ENCODE measurements at places on chromosomes 3 and 15. TPM values are rescaled to one million over a fixed set of nuclear protein-coding genes. Genes with fewer than 3 reads are reported as not detected.

RHO gene
- not detected for total RNA-seq

SAMD7 gene
- not detected for total RNA-seq

- no peak for DNase-seq
These were observed 325.3 kb upstream of the DPH6 start for GRCh38 chr15:35871282-35871681.

TICRR gene
- 10.0 TPM for total RNA-seq

- no peak for DNase-seq
These were observed 119.9 kb downstream of the P3H2 start for GRCh38 chr3:190000861-190001196.

DNA sequence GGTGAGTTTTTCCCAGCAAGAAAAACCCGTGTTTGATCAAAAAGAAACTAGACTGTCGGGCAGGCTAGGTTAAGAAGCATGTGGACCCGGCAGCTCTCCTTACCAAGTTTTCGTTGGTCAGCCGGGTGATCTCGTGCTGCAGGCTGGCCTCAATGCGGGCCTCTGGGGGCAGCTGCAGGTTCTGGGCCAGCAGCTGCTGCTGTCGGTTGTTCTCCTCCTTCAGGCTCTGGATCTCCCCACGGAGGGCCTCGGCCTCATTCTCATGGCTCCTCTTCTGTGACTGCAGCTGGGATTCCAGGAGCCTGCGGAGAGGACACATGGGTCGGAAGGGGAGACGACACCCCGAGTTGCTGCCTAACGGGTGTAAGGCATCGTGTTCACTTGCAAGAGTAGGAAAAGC, 44.5 kb upstream of the MYO5C start:
- DNase-seq, result no peak

- no peak for DNase-seq
These were observed 88.0 kb downstream of the CCNL1 start for GRCh38 chr3:157071744-157072525.

- DNase-seq, result no peak
These were observed 659.9 kb downstream of the SI start for GRCh38 chr3:164418414-164418813.

GRCh38 chr15:34709866-34710265, 44.9 kb downstream of the GJD2 start:
- DNase-seq, result peak; percentile 22

GRCh38 chr3:186483611-186484340, 60.4 kb downstream of the CRYGS start:
- no peak for DNase-seq

DNA sequence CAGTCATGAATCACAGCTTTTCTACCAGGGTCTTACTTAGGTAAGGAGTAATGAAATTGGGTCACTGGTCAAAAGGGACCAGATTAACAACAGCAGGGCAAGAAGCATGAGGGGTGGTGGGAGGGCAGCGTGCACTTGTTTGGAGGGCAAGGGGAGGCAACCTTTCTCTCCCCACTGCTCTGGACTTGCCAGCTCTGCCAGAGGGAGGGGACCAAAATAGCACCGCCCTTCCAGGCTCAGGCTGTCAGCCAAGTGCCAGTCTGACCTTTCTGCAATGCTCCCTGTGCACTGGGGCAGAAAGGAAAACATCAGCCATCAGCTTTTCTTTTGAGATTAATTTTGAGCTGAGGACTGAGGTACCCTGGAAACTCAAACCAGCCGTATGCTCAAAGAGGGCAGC, 4.5 kb upstream of the ULK3 start:
- no peak for DNase-seq

DNA sequence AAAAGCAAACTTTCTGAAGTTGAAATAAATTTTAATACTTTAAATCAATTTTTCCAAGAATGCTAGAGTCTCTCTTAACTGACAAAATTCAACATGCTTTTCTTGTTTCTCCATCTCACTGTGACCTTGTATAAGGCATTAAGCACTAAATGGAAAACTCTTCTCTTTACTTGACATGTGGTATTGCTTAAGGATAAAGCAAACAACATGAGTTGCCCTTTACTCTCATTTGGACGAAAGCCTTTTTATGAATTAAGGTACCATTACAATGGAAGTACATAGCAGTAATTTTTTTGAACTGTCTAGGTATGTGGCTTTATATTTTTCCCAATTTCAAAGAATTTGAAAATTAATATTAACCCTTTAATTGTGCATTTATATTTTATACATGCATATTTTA, 1.4 kb downstream of the STRIT1 start:
- no peak for DNase-seq

DNA sequence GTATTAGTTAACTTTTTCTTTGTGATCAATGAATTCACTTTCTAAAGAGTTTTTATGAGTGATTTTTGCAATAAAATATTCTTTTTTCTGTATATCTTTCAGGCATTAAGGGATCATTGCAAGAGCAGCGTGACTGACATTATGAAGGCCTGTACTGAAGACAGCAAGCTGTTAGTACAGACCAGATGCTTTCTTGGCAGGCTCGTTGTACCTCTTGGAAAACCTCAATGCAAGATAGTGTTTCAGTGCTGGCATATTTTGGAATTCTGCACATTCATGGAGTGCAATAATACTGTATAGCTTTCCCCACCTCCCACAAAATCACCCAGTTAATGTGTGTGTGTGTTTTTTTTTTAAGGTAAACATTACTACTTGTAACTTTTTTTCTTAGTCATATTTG, 24.4 kb downstream of the SELENOT start:
- no peak for DNase-seq

DNA sequence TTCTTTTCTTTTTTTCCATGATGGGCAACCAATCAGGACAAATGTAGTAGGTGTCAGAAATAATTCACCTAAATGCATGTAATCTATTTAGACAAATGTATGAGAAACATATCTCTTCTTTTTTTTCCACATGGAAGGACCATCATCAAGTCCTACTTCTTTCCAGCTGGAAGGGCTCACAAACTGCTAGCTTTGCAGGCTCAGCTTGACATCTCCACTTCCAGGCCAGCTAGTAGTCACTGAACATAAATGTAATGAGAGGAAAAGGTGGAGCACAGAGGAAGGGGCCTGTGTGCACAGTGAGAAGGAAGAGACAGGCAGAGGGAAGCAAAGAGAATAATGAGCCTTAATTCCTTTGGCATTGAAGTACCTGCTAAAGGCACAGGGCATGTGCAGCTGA, 504.9 kb downstream of the MCTP2 start:
- DNase-seq, result no peak

- no peak for DNase-seq
These were observed 6.7 kb upstream of the RNF13 start for GRCh38 chr3:149806171-149806778.

- DNase-seq, result no peak
These were observed 11.3 kb downstream of the TMEM266 start for GRCh38 chr15:76070921-76071635.

- DNase-seq, result peak; percentile 74
These were observed 128.8 kb downstream of the FRMD5 start for GRCh38 chr15:44066211-44066827.

DNA sequence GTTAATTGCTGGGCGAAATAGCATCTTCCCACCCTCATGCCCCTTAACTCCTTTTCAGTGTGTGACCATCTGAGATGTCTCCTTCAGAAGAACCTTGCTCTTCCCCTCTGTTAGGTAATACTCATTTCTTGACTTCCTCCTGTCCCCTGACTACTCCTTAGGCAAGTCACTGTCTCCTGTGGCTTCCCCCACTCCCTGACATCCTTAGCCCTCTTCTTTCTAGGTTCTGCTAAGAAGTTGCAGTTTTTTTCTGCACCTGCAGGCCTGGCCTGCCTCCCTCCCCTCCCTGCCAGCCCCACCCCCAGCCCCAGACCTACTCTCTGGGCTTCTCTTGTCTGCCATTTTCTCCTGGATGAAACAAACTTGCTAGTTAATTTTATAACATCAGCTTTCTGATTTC, 15.2 kb upstream of the EID1 start:
- DNase-seq, result no peak

GRCh38 chr3:197268294-197268693, 30.1 kb downstream of the DLG1 start:
- DNase-seq, result no peak

GRCh38 chr15:88493844-88494243, 26.3 kb downstream of the MRPS11 start:
- DNase-seq, result no peak

Data from Daoy (cell line).